ENCODE measurements at places on chromosomes 3 and 15.
A peak's percentile ranks its signal among the peaks of the same experiment; 100 is the strongest.

DNA sequence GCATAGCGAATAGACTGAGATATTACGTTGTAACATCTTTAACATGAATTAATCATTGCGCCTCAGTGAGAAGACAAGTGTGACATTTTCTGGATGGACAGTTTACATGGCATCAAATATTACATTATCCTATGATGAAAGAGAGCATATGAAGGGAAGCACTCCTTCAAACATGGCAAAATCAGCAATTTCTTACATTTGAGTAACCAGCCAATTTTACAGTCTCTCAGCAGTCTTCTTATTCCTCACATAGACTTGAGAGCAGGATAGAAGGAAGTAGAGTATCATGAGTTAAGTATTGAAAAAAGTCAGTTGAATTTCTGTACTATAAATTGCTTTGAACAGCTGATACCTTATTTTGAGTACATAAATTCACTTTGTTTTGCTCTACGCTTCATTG is 38.9 kb downstream of the FANCI start:
- peaks cover 11% of the 10 kb centered on the region for H3K4me1 ChIP-seq
- no peak for DNase-seq

DNA sequence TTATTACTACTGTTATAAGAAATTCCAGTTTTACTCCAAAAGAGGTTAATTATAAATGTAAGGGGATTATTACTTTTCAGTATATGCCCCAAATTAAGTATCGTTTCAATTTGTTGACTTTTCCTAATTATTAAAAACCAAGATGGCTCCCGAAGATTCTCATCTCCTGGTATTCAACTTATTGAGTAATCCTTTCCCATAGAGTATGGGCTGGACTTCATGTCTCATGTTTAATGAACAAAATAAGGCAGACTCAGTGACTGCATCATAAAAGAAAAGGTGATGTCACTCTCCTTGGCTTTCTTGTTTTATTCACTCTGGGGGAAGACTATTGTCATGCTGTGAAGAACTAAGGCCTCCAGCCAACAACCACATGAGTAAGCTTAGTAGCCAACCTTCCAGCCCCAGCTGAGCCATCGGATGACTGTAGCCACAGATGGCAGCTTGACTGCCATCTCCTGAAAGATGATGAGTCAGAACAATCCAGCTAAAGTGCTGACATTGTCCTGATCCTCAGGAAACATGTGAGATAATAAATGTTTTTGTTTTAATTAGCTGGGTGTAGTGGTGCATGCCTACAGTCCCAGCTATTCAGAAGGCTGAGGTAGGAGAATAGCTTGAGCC is 17.3 kb downstream of the IGF2BP2 start:
- no peak overlapping the region for H3K27ac ChIP-seq
- no peaks in the 10 kb centered on the region for H3K4me1 ChIP-seq
- H3K27me3 ChIP-seq, result peaks cover 11% of the 10 kb centered on the region
- H3K4me3 ChIP-seq, result no peak overlapping the region

GRCh38 chr3:15332405-15333098 is at the start of gene SH3BP5:
Gene SH3BP5, minus strand, starts transcription at chr3:15332586. Its CDS starts 178 bp downstream, at chr3:15332408.
- H3K36me3 ChIP-seq, result peaks cover 19% of the 10 kb centered on the region
- DNase-seq, result peak; percentile 86
- peak within 1 kb of the TSS; percentile 87 for H3K27ac ChIP-seq
- no peaks in the 10 kb centered on the region for H3K27me3 ChIP-seq

- peaks cover 50% of the 10 kb centered on the region for H3K27me3 ChIP-seq
- H3K4me3 ChIP-seq, result no peak overlapping the region
- H3K36me3 ChIP-seq, result no peaks in the 10 kb centered on the region
- no peak for DNase-seq
These were observed 3.1 kb downstream of the MYLK start for GRCh38 chr3:123880998-123881561.

- no peak overlapping the region for H3K27ac ChIP-seq
- no peak overlapping the region for H3K4me3 ChIP-seq
- no peaks in the 10 kb centered on the region for H3K27me3 ChIP-seq
- peaks cover 6% of the 10 kb centered on the region for H3K36me3 ChIP-seq
- DNase-seq, result no peak
These were observed 102.9 kb downstream of the SRGAP3 start for GRCh38 chr3:9146367-9147071.

DNA sequence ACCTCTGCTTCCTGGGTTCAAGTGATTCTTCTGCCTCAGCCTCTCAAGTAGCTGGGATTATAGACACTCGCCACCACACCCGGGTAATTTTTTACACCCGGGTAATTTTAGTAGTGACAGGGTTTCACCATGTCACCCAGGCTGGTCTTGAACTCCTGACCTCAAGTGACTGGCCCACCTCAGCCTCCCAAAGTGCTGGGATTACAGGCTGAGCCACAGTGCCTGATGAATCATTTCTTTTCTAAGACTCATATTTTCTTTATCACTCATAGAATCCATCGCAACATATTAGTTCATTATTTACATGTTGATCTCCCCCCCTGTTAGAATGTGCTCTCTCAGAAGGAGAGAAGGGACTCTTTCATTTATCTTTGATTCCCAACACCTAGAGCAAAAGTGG is 109.5 kb upstream of the PTPRG start:
- no peaks in the 10 kb centered on the region for H3K36me3 ChIP-seq
- no peak for DNase-seq
- H3K4me3 ChIP-seq, result no peak overlapping the region
- no peaks in the 10 kb centered on the region for H3K27me3 ChIP-seq

DNA sequence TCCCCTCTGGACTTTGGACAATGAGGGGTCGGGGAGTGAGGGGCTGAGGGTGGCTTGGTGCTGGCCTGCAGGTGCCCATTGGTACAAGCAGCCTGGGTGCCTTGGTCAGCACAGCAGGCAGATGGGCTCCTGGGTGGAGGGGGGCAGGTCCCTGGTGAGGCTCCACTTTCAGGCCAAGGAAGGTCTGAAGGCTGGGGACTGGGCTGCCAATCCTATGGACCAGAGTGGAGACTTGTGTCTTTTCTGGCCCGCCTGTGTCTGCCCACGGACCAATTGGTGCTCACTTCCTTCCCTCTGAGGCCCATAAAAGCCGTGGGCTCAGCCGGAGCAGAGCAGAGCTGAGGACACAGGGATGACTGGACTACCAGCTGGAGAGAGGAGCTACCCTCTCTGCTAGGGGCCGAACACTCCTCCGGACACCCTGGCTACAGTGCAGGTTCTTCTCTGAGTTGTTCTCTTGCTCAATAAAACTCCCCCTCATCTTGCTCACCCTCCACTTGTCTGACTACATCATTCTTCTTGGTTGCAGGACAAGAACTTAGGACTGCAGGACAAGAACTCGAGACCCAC is 31.9 kb upstream of the IREB2 start:
- DNase-seq, result no peak
- H3K4me1 ChIP-seq, result no peaks in the 10 kb centered on the region
- H3K27ac ChIP-seq, result no peak overlapping the region
- no peak overlapping the region for H3K4me3 ChIP-seq
- H3K36me3 ChIP-seq, result no peaks in the 10 kb centered on the region

GRCh38 chr3:127612966-127613365 is 14.8 kb downstream of the MCM2 start:
- H3K4me3 ChIP-seq, result no peak overlapping the region
- H3K27me3 ChIP-seq, result no peaks in the 10 kb centered on the region
- no peak overlapping the region for H3K27ac ChIP-seq
- DNase-seq, result no peak
- peaks cover 98% of the 10 kb centered on the region for H3K36me3 ChIP-seq

DNA sequence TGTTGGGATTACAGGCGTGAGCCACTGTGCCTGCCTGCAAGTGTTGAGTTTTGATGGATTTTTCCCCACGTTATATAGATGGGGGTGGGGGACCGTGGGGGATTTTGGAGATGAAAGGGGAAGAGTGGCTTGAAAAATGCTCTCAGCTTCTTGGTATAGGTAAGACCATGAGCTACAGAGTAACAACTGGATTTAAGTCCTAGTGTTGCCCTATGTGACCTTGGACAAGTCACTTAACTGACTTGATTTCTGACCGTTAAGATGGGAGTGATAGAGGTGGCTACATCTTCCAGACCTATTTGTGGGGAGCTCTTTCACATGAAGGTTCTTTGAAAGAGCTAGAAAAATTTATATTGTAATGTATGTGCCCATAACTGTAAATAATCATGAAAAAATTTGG is 13.3 kb downstream of the TRIM71 start:
- H3K4me1 ChIP-seq, result no peaks in the 10 kb centered on the region
- H3K27ac ChIP-seq, result no peak overlapping the region
- no peaks in the 10 kb centered on the region for H3K36me3 ChIP-seq
- peaks cover 41% of the 10 kb centered on the region for H3K27me3 ChIP-seq
- DNase-seq, result no peak

DNA sequence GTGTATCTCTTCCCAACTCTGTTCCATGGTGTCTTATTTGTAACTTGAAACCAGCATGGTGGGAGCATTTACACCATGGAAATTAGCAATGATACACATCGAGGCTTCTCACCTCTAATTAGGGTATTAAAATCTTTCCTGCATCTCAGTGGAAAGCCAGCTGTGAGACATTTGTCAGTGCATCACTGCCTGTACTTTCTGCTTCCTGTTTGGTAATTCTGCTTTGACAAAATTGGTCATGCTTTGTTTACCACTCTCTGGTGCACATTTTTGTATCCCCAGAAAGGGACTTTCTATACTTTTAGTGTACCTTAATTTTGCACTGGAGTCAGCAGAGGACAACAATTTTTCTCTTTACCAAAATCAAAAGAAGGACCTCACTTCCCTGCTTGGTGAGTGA is 402.1 kb downstream of the PDCD6IP start:
- H3K36me3 ChIP-seq, result no peaks in the 10 kb centered on the region
- H3K27ac ChIP-seq, result no peak overlapping the region
- H3K27me3 ChIP-seq, result peaks cover 4% of the 10 kb centered on the region
- H3K4me3 ChIP-seq, result no peak overlapping the region

- H3K27ac ChIP-seq, result peak overlapping the region; percentile 56
- no peak for DNase-seq
- H3K36me3 ChIP-seq, result no peaks in the 10 kb centered on the region
- peaks cover 75% of the 10 kb centered on the region for H3K4me1 ChIP-seq
These were observed 127.0 kb downstream of the CHSY1 start for GRCh38 chr15:101124731-101125451.

DNA sequence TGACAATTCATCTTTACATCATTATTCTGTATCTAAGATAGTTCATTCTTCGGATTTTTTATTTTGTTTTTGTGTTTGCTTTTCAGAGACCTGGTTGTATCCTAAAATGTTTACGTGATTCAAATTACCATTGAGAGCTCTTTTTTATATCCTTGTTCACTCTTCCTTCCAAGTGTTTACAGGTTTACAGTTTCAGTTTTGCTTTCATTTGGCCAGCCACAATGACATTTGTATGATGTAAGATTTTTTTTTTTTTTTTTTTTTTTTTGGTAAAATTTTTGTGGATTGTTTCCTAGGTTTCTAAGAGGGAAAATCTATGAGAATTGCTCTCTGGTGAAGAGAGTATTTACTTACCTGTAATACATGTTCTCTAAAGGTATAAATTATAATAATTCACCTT is 55.0 kb downstream of the SETD5 start:
- no peak for DNase-seq
- peaks cover 90% of the 10 kb centered on the region for H3K36me3 ChIP-seq
- peak overlapping the region; percentile 91 for H3K27ac ChIP-seq
- peaks cover 27% of the 10 kb centered on the region for H3K4me1 ChIP-seq
- no peak overlapping the region for H3K4me3 ChIP-seq

DNA sequence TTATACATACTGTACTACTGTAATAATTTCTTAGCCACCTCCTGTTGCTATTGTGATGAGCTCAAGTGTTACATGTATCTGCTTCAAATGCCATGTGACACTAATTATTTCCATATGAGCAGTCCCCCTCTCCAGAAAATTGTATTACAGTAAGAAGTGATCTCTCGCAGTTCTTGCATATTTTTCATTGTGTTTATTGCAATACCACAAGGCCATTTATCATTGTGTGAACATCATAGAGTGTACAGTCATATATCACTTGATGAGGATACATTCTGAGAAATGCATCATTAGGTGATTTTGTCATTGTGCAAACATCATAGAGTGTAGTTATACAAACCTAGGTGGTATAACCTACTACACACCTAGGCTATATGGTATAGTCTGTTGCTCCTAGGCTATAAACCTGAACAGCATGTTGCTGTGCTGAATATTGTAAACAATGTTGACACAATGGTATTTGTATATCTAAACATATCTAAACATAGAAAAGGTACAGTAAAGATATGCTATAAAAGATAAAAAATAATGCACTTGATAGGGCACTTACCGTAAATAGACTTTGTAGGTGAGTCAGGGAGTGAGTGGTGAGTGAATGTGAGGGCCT is 189.6 kb upstream of the MLF1 start:
- H3K27me3 ChIP-seq, result no peaks in the 10 kb centered on the region
- no peaks in the 10 kb centered on the region for H3K4me1 ChIP-seq
- DNase-seq, result no peak
- H3K36me3 ChIP-seq, result peaks cover 12% of the 10 kb centered on the region

- no peak for DNase-seq
- peaks cover 19% of the 10 kb centered on the region for H3K27me3 ChIP-seq
- no peaks in the 10 kb centered on the region for H3K36me3 ChIP-seq
- no peaks in the 10 kb centered on the region for H3K4me1 ChIP-seq
- no peak overlapping the region for H3K4me3 ChIP-seq
These were observed 51.9 kb upstream of the ADAMTSL3 start for GRCh38 chr15:83602021-83602420.

- no peaks in the 10 kb centered on the region for H3K27me3 ChIP-seq
- peaks cover 39% of the 10 kb centered on the region for H3K36me3 ChIP-seq
- peaks cover 2% of the 10 kb centered on the region for H3K4me1 ChIP-seq
- H3K27ac ChIP-seq, result no peak overlapping the region
- H3K4me3 ChIP-seq, result no peak overlapping the region
- DNase-seq, result no peak
These were observed 7.1 kb upstream of the DVL3 start for GRCh38 chr3:184148076-184148475.

GRCh38 chr3:119322021-119322834 is 28.0 kb downstream of the ARHGAP31 start:
- no peak for DNase-seq
- H3K4me3 ChIP-seq, result peak overlapping the region; percentile 87
- peaks cover 53% of the 10 kb centered on the region for H3K4me1 ChIP-seq

GRCh38 chr3:43287500-43287873 is 1.1 kb downstream of the SNRK start:
- DNase-seq, result no peak
- no peaks in the 10 kb centered on the region for H3K27me3 ChIP-seq
- H3K4me1 ChIP-seq, result peaks cover 50% of the 10 kb centered on the region
- peak overlapping the region; percentile 90 for H3K4me3 ChIP-seq
- H3K27ac ChIP-seq, result peak overlapping the region; percentile 92

- H3K4me3 ChIP-seq, result no peak overlapping the region
- H3K36me3 ChIP-seq, result peaks cover 47% of the 10 kb centered on the region
- no peak overlapping the region for H3K27ac ChIP-seq
- no peaks in the 10 kb centered on the region for H3K27me3 ChIP-seq
- DNase-seq, result no peak
These were observed 4.5 kb downstream of the MYD88 start for GRCh38 chr3:38142959-38143358.

GRCh38 chr3:139123377-139124095 is 78.8 kb upstream of the PRR23C start:
- H3K4me1 ChIP-seq, result no peaks in the 10 kb centered on the region
- H3K4me3 ChIP-seq, result no peak overlapping the region
- no peaks in the 10 kb centered on the region for H3K27me3 ChIP-seq

- DNase-seq, result no peak
- no peak overlapping the region for H3K4me3 ChIP-seq
- H3K4me1 ChIP-seq, result peaks cover 39% of the 10 kb centered on the region
- H3K27ac ChIP-seq, result no peak overlapping the region
These were observed 117.4 kb downstream of the TIGIT start for GRCh38 chr3:114411190-114411668.

All from activated T-cell treated with anti-CD3 and anti-CD28 coated beads, Interleukin-2, amount 50 U/mL, for 24 hours (primary cell).